Pancreas (tissue), 10 donors: ENCODE measurements at places on chromosomes 3 and 15. TPM values are rescaled to one million over a fixed set of nuclear protein-coding genes. Genes with fewer than 3 reads are reported as not detected.

GRCh38 chr3:155846119-155846518, 8.1 kb downstream of the SLC33A1 start:
- DNase-seq: no peak

PML gene
- total RNA-seq: 10.6 TPM

RETNLB gene
- not detected for total RNA-seq

OIP5 gene
- total RNA-seq: 0.41 TPM

ZWILCH gene
- total RNA-seq: 4.2 TPM
